Midbrain (tissue), 1 donor: ENCODE measurements at places on chromosomes 16 and 17.

DNA sequence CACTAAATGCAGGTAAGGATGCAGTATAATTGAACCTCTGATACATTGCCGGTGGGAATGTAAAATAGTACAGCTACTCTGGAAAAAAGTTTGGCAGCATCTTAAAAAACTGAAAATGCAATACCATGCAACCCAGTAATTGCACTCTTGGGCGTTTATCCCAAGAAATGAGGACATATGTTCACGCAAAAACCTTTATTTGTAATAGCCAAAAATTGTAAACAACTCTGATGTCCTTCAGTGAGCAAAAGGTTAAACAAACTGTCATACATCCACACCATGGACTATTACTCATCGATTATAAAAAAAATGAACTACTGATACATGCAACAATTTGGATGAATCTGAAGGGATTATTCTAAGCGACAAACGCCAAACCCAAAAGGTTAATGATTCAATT, 16.9 kb downstream of the SYNRG start:
- no peak for DNase-seq

DNA sequence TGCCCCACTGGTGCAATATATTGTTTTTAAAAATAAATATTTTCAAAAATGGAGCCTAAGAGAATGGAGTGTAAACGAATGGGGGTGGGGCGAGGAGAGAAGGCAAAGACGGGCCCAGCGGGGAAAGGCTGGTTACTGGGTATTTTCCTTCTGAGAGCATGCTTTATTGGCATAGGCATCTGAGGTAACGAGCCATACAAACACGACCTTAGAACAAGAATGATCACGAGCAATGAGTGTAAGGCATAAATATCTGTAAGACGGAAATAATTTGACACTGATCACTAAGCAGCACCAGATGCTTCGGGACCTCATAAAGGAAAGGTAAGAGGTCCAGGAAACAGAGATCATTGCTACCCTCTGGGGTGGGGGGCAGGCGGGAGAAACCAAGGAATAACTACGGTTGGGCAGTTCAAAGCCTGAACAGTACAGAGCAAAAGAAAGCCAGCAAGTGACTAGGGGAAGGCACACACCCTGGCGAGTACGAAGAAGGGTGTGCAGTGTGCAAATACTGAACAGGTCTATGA, 959 bp downstream of the SSH2 start:
- no peak for DNase-seq

DNA sequence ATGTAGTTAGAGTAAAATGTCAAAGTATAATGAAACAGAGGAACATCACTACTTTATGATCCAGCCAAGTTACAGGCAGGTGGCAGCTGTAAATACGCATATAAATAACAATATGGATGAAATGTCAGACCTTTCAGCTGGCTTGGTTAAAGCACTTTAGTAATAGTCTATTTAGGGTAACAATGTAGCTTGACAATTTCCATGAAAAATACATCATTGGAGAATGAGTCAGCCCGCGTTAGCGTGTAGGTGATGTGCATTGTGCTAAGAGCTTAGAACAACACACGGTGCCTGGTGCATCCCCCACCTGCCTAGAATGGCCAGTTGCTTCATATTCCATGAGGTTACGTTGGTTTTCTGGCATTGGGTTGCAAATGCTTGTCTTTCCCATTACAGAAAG, 119.4 kb downstream of the RBFOX1 start:
- no peak for DNase-seq

GRCh38 chr17:45451131-45451530, 18.5 kb upstream of the ARHGAP27 start:
- DNase-seq = no peak

GRCh38 chr17:83181991-83182619, 102.7 kb downstream of the METRNL start:
- no peak for DNase-seq

DNA sequence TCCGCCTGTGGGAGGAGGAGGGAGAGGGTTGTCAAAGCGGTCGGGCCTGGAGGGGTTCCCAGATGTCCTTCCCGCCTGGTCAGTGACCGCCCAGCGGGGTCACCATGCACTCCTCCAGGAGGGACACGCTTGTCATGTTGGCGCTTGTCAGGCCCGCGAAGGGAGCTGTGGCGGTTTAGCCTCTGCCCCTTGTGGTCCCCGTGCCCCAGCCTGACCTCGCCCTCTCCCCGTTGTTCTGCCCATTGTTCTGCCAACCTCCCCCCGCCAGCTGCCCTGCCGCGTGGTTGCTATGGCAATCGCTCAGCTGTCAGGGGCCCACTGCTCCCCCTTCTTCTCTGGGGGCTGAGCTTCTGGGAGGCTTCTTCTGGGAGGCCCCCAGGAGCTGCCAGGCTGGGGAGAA, 146.4 kb upstream of the CIBAR2 start:
- DNase-seq = no peak

- DNase-seq = no peak
These were observed 13.8 kb downstream of the ARSG start for GRCh38 chr17:68305142-68305541.

DNA sequence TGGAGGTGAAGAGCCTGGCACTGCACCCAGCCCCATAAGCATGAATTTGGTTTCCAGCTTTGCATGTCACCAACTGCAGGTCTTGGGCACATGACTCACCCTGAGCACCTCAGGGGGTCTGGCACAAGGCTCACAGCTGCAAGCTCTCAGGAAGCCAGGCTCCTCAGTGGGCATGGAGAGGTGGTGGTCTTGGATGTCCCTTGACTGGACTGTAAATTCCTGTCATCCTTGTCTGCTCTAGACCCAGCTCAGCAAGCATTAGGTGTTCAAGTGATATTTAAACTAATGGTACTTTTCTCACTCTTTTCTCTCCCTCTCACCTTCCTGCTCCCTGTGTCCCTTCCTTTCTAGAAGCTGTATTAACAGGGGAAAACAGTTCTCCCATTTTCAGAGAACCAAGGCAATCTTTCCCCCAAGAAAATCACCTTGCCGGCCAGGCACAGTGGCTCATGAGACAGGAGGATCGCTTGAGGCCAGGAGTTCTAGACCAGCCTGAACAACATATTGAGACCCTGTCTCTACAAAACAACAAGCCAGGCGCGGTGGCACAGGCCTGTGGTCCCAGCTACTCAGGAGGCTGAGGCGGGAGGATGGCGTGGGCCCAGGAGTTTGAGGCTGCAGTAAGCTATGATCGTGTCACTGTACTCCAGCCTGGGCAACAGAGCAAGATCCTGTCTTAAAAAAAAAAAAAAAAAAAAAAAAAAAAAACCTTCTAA, 5.1 kb upstream of the KIFC3 start:
- DNase-seq = no peak

- DNase-seq = no peak
These were observed 22.0 kb downstream of the ACLY start for GRCh38 chr17:41896726-41897125.

DNA sequence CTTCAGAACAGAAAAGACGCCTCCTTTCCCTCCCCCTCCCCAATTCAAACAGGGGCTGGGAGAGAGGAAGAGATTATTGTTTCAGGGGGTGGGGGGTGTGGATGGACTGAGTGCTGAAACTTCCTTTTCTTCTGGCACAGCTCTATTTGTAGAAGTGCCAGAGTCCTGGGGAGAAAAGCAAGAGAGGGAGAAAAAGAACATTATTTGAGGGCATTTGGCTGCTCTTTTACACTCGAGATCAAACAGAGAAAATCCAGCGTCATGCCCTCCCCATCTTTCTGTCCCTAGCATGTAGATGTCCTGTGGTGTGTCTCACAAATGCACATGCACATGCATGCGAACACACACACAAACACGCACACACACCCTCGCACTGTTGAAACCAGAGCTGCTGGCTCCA, 13.0 kb downstream of the ARL4D start:
- DNase-seq = no peak

DNA sequence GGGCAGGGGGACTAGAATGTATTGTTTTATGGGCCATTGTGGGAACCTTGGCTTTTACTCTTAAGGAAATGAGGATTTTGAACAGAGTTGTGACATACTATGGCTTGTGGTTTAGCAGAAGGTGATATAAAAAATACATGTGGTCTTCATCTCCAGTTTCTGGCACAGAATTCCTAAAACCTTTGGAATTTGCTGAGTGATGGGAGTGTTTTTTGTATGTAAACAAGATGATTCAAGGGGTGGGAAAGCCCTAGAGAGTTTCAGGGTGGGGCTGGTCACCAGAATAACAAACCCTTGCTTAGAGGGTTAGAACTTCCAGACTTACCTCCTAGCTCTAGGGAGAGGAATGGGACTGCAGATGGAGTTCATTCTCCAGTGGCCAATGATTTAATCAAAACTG, 316.1 kb downstream of the PHKB start:
- DNase-seq = no peak
